Activated effector memory CD4-positive, alpha-beta T cell treated with Interleukin-2 at 50 U/mL for 16 hours (primary cell): ENCODE measurements at places on chromosomes 6 and 20.

DNA sequence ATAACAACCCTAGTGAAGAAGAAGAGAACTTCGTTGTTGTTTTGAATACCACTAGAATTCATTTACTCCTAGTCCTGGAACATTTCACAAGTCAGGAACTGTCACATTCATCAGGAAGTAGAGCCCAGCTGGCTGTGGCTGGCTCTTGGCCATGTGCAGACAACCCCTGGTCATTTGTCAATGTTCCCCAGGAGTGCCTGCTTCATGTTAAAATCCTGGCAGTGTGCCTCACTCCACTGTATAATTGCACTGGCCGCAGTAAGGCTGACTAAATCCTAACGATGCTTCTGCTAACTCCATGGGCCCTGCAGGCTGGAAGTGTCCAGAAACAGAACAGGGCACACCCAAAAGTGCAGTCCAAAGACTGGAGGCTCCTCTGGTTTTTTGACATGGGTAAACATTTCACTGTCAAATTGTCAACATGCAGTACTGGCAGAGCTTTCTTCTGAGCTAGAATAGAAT lies 41.5 kb upstream of the ADGRF1 start:
- DNase-seq = no peak

GRCh38 chr6:156534594-156534993 lies 242.6 kb upstream of the ARID1B start:
- no peak for DNase-seq

DNA sequence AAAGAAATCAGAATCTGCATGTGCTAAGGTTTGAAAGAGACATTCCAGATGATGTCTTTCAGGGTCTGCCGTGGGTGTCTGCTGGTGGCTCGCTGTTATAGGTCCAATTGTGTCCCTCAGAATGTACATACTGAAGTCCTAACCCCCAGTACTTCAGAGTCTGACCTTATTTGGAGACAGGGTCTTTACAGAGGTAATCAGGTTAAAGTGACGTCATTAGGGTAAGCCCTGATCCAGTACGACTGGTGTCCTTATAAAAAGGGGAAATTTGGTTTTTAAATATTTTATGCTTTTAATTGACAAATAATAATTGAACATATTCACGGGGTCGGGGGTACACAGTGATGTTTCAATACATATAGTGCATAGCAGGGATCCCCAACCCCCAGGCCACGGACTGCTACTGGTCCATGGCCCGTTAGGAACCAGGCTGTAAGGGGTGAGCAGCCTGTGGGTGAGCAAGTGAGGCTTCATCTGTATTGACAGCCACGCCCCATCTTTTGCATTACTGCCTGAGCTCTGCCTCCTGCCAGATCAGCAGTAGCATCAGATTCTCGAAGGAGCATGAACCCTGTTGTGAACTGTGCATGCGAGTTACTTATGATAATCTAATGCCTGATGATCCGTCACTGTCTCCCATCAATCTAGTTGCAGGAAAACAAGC lies 33.2 kb upstream of the SLC22A23 start:
- DNase-seq = no peak

GRCh38 chr6:160883999-160884398 lies 107.6 kb upstream of the MAP3K4 start:
- no peak for DNase-seq

- no peak for DNase-seq
Measured at GRCh38 chr6:93849857-93850256, 430.5 kb upstream of the EPHA7 start.

- DNase-seq = no peak
Measured at GRCh38 chr20:41160686-41161085, 23.3 kb downstream of the PLCG1 start.

GRCh38 chr20:46468508-46468907 lies 44.9 kb downstream of the ZNF334 start:
- no peak for DNase-seq

GRCh38 chr6:66103354-66103753 lies 396.3 kb upstream of the EYS start:
- DNase-seq = no peak

DNA sequence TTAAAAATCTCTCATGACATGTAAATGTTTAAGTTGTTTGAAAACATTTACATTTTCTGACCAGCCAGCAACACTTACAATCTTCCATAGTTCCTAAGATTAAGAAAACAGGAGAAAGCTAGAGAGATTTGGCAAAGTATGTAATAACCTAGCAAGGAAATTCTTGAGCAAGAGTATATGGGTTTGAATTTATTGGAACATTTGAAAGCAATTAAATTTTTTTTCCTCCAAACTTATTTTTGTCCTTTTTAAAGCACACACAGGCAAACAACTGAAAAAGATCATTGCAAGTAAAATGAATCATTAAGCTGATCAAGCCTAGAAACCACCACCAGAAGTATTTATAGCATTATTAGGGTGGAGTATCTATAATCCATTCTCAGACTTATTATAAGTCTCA lies 20.1 kb upstream of the ZNF217 start:
- no peak for DNase-seq

DNA sequence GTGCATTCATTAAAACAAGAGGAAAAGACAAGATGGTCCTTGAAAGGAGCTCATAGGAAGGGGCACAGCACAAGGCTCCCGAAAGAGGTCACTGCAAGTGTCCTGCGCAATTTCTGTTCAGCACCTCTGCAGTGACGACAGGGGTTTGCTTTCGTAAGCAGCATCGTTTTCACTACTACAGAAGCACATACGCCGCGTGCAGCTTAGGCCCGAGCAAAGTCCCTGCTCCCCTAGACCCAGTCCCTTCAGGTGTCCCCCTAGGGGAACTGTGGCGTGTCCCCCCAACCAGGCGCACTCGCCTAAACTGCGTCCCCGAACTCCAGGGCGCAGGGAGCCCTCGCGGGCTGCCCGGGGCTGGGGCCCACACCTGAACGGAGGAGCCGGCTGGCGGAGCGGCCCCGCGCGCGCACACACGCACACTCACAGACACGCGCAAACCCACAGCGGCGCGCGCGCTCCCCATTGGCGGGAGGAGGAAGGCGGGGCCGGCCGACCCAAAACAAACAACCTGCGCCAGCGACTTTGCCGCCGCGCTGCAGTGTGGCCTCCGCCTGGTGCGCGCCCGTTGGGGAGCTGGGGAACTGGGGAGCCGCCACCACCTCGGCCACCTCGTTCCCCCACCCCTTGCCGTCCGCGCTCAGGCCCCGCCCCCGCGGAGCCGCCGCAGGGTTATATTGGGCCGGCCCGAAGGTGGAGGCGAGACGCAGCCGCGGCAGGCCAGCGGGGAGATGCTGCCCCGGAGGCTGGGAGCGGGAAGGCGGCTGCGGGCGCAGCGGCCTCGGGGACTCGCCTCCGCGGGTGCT lies at the start of gene FOXQ1:
TSS of gene FOXQ1 (plus strand) at position 699 of the 803 bp plus-strand sequence. CDS start 607 bp downstream, outside the sequence.
- no peak for DNase-seq

DNA sequence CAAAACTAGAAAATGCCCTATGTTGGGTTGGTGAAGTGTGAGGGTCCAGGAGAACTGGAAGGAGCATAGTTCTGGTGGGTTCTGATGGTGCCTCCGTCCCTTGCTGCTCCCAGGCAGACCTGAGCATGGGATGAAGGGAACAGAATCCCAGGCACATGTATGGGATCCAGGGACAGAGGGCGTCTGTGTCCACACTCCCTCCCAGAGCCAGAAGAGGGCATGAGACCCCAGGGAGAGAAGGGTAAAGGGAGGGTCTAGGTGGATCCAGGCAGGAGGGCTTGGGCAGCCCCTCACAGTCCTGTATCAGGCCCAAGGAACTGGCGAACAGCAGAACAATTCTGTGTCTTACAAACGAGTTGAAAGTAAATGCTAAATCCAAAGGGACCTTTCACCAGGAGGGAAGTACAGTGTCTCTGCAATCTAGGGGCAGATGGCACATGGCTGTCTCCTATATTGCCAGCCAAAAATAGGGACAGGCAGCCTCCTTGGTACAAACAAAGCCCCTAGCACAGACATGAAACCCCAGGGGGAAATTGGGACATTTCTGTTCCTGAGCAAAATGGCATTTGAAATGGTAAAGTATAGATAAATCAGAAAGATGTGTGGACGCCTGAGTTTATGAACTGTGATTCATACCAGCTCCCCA lies 2.5 kb upstream of the BPIFA1 start:
- no peak for DNase-seq

GRCh38 chr6:41411961-41412360 lies 76.6 kb downstream of the NCR2 start:
- DNase-seq = no peak

DNA sequence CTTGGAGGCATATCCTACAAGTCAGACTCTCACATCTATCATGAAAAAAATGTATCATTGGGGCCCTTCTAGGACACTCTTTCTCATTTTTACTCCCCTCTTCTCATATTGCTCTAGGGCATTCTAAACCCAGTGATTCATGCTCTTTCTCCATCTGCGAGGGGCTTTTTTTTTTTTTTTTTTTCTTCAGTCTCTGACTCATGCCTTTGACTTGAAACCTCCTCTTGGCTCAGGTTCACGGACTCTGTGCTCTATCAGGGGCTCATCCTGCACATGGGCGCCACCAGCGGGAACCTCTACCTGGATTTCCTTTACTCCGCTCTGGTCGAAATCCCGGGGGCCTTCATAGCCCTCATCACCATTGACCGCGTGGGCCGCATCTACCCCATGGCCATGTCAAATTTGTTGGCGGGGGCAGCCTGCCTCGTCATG lies 17.8 kb downstream of the SLC22A1 start:
- DNase-seq = no peak

DNA sequence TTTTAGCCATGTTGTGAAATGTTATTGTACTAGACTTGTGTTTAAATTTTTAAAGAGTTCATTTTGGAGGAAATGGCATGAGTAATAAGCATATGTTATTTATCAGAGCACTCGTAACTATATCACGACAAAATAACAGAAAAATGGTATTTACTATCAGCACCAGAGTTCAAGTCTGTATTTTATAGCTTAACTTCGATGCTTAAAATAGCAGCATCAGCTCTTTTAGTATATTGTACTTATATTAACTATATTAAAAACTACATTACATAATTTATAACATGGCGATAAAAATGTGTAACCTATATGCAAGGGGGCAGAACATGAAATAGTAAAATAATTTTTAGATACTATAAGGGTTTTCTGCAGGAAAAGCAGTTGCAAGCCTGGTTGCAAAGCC lies 52.9 kb downstream of the ABRACL start:
- no peak for DNase-seq

- DNase-seq = no peak
Measured at GRCh38 chr20:47136782-47137181, 219.7 kb downstream of the ZMYND8 start.

DNA sequence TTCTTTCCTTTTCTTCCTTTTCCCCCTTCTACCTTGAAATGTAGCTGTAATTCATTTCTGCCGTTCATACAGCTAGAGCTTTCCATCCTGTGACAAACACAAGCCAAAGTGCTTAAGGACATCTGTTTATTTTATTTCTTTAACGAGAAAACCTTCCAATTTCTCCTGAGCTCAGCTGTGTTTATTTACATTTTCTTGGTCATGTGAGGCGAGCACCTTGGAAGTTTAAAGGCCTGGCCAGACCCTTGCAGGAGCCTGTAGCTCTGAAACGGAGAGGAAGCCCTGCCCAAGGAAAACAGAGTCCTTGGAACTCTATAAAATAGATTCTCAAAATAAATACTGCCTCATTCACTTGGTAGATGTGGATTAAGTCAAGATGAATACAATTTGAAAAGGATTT lies 223.1 kb downstream of the EYA2 start:
- DNase-seq = no peak

DNA sequence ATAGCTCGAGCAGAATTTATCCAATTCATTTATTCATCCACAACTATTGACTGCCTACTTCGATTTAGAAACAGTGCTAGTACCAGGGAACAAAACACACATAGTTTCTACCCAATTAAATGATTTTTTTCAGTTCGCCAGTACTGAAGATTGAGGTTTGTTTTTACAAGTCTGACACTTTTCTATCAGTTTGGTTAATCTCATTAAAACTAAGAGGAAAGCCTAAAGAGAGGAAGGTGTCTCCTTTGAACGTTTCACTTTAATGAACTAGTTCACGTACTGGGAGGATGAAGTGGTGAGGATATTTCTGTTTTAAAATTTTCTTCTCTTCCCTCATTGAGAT lies 570 bp upstream of the ANKS1A start:
- no peak for DNase-seq

GRCh38 chr6:164531736-164532135 lies 777.7 kb downstream of the C6orf118 start:
- no peak for DNase-seq
